ENCODE measurements at places on chromosomes 7 and 10.

DNA sequence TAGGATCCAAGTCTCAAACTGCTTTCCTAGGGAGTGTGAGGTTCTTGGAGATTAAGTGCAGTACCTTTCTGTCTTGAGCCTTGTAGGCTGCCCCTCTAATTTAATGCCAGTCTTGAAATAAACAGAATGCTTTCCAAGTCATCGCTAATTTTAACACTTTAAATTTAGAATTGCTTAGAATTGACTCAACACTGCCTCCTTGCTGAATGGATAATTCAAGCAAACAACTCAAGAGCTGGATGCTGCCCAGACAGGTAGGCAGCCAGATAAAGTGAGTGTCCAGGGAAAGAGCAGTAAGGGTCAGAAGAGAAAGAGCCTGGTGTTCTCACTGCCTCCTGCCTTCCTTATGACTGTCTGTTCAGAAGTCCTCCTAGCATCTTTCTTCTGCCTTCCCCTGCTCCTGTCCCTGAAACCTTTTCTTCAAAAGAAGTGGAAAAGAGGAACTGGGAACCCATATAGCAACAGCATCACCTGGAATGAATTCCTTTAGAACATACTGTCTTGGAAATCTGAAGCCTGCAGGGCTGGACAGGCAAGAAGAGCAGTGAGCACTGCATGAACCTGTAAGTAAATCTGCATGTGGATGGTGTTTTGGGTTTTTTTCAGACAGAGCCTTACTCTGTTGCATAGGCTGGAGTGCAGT lies 3.1 kb upstream of the GOT1 start:
- no peak for DNase-seq

GRCh38 chr10:36254199-36254598 lies 612.1 kb upstream of the FZD8 start:
- DNase-seq = no peak

- no peak for DNase-seq
Measured at GRCh38 chr7:28144266-28144665, 36.3 kb downstream of the JAZF1 start.

DNA sequence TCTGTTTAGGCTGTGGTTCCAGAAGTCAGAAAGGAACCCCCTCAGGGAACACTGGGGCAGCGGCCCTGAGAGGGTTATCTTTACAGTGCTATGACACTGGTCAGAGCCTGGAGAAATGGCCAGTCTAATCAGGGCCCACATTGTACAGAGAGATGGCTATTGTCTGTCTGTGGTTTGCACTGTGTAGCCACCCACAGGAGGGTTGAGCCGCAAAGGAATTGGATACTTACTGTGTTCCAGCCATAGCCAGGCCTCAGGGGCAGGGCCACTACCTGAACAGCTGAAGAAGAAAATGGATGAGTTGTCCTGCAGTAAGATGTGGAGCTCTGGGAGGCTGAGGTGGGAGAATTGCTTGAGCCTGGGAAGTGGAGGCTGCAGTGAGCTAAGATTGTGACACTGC lies 47.5 kb upstream of the PODXL start:
- DNase-seq = no peak

DNA sequence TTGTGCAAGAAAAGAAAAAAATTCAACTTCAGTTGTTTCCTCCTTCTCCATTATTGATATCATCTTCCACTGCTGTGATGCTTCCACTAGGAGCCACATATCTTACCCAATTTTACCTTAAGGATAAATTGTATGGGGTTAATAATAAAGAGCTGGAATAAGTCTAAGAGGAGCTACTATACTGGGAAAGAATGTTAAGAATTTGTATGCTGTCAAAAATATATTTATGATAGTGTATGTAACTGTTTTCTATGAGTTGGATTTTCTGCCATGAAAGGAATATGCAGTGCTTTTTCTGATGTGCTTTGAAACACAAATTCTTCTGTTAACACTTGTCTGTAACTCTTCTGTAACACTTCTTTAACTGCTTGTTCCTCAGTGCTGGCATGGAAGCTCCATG lies 219.1 kb downstream of the VTI1A start:
- no peak for DNase-seq

GRCh38 chr10:29771376-29771775 lies 136.6 kb upstream of the SVIL start:
- no peak for DNase-seq

DNA sequence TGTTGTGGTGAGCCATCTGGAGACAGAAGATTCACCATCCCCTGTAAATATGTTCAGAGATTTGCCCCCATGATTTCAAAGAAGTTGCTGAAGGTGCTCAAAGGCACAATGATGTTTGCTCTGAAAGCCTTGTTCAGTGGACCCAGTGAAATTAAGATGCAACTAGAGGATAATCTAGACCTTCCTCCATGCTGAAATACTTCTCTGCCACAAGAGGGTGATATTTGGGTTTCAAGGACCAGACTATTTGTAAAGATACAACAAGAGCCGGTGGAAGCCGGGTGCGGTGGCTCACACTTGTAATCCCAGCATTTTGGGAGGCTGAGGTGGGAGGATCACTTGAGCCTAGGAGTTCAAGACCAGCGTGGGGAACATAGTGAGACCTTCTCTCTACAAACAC lies 13.5 kb upstream of the MSRB2 start:
- no peak for DNase-seq

GRCh38 chr7:124723012-124723411 lies 42.6 kb downstream of the GPR37 start:
- no peak for DNase-seq

DNA sequence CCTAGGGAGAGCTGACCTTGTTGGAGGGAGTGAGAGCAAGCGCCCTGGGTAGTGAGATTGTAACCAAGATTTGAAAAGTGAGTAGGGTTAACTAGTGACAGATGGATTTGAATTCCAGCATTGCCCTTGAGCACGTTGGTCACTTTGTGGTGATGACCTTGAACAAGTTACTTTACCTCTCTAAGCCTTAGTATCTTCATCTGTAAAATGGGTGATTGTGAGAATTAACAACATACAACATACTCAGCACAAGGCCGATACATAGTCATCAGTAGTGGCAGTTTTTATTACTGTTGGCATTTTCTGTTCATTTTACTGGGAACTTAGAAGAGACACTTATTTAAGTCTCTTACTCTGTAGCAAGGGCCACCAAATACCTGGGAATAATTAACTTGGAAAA lies 25.5 kb downstream of the SNX10 start:
- DNase-seq = no peak

DNA sequence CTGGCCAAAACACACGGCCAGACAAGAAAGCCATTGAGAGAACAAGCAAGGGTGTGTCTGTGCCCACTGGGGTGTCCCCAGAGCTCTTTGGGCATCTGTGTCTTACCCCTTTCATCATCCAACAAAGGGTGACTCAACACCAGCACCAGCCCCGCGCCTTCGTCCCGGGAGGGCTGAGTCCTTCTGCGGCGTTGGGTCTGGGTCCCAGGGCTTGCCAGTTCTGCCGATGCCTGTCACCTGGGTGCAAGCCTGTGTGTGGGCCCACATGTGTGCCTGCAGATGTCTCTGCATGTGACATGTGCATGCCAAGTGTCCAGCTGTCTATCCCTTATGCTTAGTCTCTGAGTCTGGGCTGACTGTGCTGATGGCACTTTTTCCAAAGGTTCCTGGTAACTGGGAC lies 24.4 kb upstream of the ELN start:
- no peak for DNase-seq

DNA sequence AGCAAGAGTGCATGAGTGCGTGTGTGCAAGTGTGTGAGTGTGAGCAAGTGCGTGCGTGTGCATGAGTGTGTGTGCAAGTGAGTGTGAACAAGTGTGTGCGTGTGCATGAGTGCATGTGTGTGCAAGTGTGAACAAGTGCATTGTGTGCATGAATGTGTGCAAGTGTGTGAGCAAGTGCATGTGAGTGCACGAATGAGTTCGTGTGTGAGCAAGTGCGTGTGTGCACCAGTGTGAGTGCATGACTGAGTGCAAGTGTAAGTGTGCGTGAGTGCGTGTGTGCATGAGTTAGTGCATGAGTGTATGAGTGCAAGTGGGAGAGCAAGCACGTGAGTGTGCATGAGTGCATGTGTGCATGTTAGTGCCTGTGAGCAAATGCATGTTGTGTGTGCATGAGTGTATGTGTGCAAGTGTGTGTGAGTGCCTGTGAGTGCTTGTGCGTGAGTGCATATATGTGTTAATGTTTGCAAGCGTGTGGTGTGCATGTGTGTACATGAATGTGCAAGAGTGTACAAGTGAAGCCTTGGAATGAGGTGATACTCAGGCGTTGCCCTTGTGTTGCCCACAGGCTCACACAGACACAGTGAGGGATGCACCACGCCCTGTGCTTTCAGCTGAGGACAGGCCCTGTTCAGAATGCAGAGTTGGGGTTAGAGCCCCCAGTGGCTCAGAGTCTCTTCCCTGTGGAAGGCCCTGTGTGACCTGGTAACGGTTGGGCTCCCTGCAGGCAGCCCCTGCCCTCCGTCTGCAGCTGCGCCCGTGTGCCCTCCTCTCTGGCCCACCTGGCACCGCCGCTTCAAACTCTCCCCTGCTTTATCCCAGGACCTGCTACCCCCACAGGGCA lies 97.1 kb downstream of the NKX6-2 start:
- DNase-seq = no peak

DNA sequence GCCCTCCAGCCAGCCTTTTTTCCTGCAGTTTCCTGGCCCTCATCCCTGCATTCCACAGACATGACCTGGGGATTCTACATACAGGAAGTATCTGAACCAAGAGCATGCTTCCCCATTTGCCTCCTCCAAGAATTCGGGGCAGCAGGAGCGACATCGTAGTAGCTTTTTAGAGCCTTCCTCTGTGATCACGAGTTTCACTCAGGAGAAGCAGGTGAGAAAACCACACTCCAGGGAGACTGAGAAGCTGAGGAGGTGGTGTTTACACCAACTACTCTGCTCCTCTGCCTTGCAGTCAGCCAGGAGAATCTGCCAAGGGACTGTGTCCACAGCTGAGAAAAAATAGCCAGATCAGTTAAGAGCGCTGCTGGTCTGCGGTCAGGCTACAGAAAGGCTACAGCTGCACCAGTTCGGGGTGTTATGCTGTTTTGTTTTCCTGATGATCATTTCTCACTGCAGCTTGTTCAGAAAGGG lies 54.1 kb downstream of the HSPA12A start:
- DNase-seq = no peak

GRCh38 chr7:96116173-96116572 lies 205.7 kb downstream of the SLC25A13 start:
- DNase-seq = no peak

- no peak for DNase-seq
Measured at GRCh38 chr7:40437498-40437897, 302.7 kb downstream of the SUGCT start.
